ENCODE measurements at places on chromosomes 16 and 17.
A peak's percentile ranks its signal among the peaks of the same experiment; 100 is the strongest.

GRCh38 chr16:49348408-49349176, 25.0 kb upstream of the C16orf78 start:
- no peaks in the 10 kb centered on the region for H3K4me1 ChIP-seq
- no peaks in the 10 kb centered on the region for H3K36me3 ChIP-seq
- peaks cover 23% of the 10 kb centered on the region for H3K27me3 ChIP-seq
- H3K27ac ChIP-seq, result no peak overlapping the region
- DNase-seq, result no peak
- no peak overlapping the region for H3K4me3 ChIP-seq

GRCh38 chr17:76797241-76797840, 59.4 kb downstream of the MFSD11 start:
- no peaks in the 10 kb centered on the region for H3K36me3 ChIP-seq
- H3K4me1 ChIP-seq, result no peaks in the 10 kb centered on the region
- no peak overlapping the region for H3K4me3 ChIP-seq
- H3K27ac ChIP-seq, result no peak overlapping the region
- no peaks in the 10 kb centered on the region for H3K27me3 ChIP-seq

- H3K27me3 ChIP-seq, result no peaks in the 10 kb centered on the region
- H3K27ac ChIP-seq, result no peak overlapping the region
- H3K4me1 ChIP-seq, result no peaks in the 10 kb centered on the region
- no peaks in the 10 kb centered on the region for H3K36me3 ChIP-seq
- H3K4me3 ChIP-seq, result no peak overlapping the region
Measured at GRCh38 chr16:48822431-48822830, 212.5 kb upstream of the N4BP1 start.

GRCh38 chr17:39738983-39739884, 1.5 kb downstream of the GRB7 start:
- peaks cover 39% of the 10 kb centered on the region for H3K27me3 ChIP-seq
- DNase-seq, result peak; percentile 83
- H3K36me3 ChIP-seq, result peaks cover 8% of the 10 kb centered on the region
- peak overlapping the region; percentile 62 for H3K4me3 ChIP-seq
- H3K4me1 ChIP-seq, result peaks cover 24% of the 10 kb centered on the region

DNA sequence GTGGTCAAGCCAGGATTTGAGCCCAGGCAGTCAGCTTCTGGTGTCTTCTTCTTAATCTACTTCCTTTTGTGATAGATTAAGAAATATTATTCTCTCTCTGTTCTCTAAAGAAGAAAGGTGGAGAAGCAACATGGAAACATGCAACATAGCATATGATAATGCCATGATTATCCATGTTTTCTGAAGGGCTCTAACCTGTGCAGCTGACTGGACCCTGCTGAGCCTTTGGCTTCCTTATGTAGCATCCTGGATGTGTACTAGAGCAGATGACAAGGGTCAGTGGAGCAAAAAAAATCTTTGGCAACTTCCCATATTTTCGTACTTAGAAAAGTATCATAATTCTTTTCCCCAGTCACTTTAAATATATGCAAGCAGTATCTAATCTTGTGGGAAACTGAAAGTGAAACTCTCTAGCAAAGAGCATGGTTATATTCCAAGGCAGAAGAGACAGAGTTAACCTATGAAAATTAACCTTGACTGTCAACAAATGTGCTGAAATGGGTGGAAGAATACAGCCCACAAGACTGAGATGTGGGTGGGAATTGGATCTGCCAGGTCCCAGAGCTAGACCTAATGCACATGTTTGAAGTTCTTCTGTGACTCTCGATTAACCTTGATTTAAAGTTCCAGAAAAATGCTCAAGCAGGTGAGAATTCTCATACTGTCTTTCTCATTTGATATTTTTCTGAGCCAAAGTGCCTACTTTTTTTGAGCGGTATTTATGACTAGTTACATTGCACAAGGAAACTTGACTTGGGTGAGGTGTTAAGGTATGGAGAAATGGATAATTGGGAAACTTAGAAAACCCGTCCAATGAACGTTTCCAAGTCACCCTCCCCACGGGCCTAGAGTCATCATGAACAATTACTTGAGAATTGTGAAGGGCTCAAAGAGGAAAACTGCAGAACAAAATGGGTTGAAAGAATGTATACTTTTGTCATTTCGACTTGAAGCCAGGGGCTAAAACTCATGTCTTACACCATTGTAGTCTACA, 248.6 kb downstream of the FTO start:
- no peak for DNase-seq
- no peaks in the 10 kb centered on the region for H3K27me3 ChIP-seq
- H3K4me3 ChIP-seq, result peak overlapping the region; percentile 10
- peaks cover 18% of the 10 kb centered on the region for H3K4me1 ChIP-seq
- H3K36me3 ChIP-seq, result no peaks in the 10 kb centered on the region

- no peaks in the 10 kb centered on the region for H3K36me3 ChIP-seq
- H3K4me1 ChIP-seq, result peaks cover 16% of the 10 kb centered on the region
- H3K27me3 ChIP-seq, result no peaks in the 10 kb centered on the region
- no peak for DNase-seq
Measured at GRCh38 chr16:30692396-30693064, 6.4 kb upstream of the SRCAP start.

DNA sequence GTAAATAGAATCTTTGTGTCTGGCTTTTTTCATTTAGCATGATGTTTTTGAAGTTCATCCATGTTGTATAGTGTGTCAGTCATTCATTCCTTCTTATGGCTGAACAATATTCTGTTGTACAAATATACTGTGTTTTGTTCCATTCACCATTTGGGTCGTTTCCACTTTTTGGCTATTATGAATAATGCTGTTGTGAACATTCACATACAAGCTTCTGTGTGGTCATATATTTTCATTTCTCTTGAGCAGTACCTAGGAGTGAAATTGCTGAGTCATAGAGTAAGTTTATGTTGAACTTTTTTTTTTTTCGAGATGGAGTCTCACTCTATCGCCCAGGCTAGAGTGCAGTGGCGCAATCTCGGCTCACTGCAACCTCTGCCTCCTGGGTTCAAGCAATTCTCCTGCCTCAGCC, 32.3 kb upstream of the TAOK1 start:
- H3K4me1 ChIP-seq, result no peaks in the 10 kb centered on the region
- no peak overlapping the region for H3K27ac ChIP-seq
- no peak overlapping the region for H3K4me3 ChIP-seq
- H3K27me3 ChIP-seq, result no peaks in the 10 kb centered on the region

DNA sequence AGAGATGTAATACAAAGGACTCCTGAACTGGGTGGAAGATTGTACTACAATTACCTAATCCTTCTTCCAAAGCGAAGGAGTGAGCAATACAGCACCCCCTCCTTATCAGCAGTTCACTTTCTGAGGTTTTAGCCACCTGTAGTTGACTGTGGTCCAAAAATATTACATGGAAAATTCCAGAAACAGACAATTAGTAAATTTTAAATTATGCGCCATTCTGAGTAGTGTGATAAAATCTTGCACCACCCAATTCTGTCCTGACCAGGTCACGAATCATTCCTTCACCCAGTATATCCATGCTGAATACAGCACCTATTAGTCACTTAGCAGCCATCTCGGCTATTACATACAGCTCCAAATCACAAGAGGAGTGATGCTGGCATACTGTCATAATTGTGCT, 23.2 kb downstream of the VPS53 start:
- H3K4me3 ChIP-seq, result no peak overlapping the region
- no peak overlapping the region for H3K27ac ChIP-seq
- no peaks in the 10 kb centered on the region for H3K27me3 ChIP-seq
- DNase-seq, result no peak
- H3K4me1 ChIP-seq, result no peaks in the 10 kb centered on the region

DNA sequence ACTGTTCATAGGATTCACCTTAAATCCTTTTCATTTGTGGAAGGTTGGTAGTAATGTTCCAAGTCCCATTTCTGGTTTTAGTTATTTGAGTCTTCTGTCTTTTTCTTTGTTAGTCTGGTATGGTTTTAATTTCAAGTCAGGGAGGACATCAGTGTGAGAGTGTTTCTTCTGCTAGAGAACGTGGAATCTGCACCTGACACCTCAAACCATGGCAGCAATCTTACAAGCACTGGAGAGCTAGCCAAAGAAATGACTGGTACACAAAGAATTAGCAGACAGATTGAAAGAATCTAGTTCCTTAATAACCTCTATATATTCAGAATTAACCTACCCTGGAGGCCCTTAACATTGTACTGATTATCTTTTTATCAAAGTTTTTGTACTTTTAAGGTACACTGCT, 50.2 kb downstream of the CHCT1 start:
- H3K4me1 ChIP-seq, result peaks cover 23% of the 10 kb centered on the region
- H3K27me3 ChIP-seq, result no peaks in the 10 kb centered on the region
- H3K4me3 ChIP-seq, result no peak overlapping the region
- peaks cover 39% of the 10 kb centered on the region for H3K36me3 ChIP-seq
- DNase-seq, result no peak
- no peak overlapping the region for H3K27ac ChIP-seq

DNA sequence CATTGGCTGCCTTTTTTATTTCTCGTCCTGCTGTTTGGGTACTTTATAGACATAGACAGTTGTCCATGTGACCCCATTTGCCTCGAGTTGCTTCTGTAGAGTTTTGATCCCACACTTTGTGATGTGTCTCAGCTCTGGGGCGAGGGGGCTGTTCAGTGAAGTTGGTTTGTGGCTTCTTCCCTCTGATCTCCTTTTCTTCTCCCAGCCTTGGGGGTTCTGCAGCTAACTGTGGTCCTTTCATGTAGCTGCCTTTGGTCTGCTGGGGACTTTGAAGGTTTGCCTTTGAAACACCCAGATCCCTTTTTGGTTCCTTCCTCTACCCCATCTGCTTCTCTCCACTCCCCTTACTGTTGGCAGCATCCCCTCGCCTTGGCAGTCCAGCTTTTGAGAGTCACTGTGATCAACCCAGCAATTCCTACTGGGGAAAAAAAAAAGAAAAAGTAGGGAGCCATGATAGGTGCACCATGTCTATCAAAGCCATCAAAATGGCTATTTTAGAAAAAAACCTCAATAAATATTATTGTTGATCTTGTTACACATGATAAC, 728.8 kb upstream of the RBFOX1 start:
- H3K4me1 ChIP-seq, result no peaks in the 10 kb centered on the region
- no peaks in the 10 kb centered on the region for H3K27me3 ChIP-seq
- H3K36me3 ChIP-seq, result no peaks in the 10 kb centered on the region
- no peak overlapping the region for H3K27ac ChIP-seq
- H3K4me3 ChIP-seq, result no peak overlapping the region

GRCh38 chr17:80908776-80909175, 82.9 kb upstream of the CHMP6 start:
- DNase-seq, result no peak
- H3K27me3 ChIP-seq, result no peaks in the 10 kb centered on the region
- H3K4me1 ChIP-seq, result no peaks in the 10 kb centered on the region
- H3K27ac ChIP-seq, result no peak overlapping the region
- no peak overlapping the region for H3K4me3 ChIP-seq

GRCh38 chr16:59654455-59654854, 920.3 kb upstream of the GOT2 start:
- H3K4me1 ChIP-seq, result no peaks in the 10 kb centered on the region
- H3K27me3 ChIP-seq, result no peaks in the 10 kb centered on the region
- DNase-seq, result no peak
- no peak overlapping the region for H3K27ac ChIP-seq

GRCh38 chr17:37518826-37519225, 29.1 kb downstream of the DUSP14 start:
- H3K27ac ChIP-seq, result no peak overlapping the region
- H3K4me1 ChIP-seq, result no peaks in the 10 kb centered on the region
- peaks cover 91% of the 10 kb centered on the region for H3K36me3 ChIP-seq
- DNase-seq, result no peak
- no peaks in the 10 kb centered on the region for H3K27me3 ChIP-seq

DNA sequence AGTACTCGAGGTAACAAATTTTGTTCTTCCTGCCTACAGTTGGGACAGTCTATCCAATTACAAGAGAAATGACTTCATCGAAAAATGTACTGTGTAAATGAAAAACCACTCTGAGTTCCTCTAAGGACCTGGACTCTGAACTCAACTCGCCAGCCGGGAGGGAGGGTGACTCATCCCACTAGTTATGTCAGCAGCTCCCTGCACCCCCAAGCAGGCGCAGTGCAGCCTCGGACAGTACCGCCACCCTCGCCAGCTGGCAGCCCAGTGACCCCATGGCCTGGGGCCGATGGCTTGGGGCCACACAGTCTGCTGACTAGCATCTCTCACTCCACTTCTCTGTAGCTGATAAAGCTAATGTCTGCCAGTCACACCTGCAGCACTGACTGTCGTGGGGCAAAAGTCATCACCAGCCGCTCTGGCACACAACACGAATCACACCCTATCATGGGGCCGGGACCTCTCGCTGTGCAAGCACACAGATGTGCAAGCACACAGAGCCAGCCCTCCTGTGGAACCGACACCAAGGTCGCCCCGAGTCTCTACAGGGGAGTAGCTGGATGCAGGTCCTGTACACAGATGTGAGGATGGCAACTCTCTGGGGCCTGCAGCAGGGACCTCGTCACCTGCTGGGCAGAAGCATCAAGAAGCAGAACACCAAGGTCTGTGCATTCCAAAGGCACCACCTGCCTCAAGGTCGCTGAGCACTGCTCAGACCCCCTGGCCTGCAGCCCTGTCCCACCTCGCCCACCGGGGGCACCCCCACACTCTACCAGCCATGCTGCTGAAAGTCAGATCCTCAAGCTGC, 5.7 kb downstream of the CSNK1D start:
- H3K4me3 ChIP-seq, result peak overlapping the region; percentile 22
- peak; percentile 94 for DNase-seq
- peaks cover 89% of the 10 kb centered on the region for H3K36me3 ChIP-seq
- H3K27me3 ChIP-seq, result no peaks in the 10 kb centered on the region

- peaks cover 29% of the 10 kb centered on the region for H3K4me1 ChIP-seq
- H3K27ac ChIP-seq, result no peak overlapping the region
- no peak overlapping the region for H3K4me3 ChIP-seq
- no peaks in the 10 kb centered on the region for H3K27me3 ChIP-seq
- DNase-seq, result no peak
- H3K36me3 ChIP-seq, result peaks cover 14% of the 10 kb centered on the region
Measured at GRCh38 chr16:89373355-89374110, 116.8 kb downstream of the ANKRD11 start.

- no peaks in the 10 kb centered on the region for H3K4me1 ChIP-seq
- H3K27ac ChIP-seq, result no peak overlapping the region
Measured at GRCh38 chr17:54948380-54948779, 20.1 kb downstream of the COX11 start.

DNA sequence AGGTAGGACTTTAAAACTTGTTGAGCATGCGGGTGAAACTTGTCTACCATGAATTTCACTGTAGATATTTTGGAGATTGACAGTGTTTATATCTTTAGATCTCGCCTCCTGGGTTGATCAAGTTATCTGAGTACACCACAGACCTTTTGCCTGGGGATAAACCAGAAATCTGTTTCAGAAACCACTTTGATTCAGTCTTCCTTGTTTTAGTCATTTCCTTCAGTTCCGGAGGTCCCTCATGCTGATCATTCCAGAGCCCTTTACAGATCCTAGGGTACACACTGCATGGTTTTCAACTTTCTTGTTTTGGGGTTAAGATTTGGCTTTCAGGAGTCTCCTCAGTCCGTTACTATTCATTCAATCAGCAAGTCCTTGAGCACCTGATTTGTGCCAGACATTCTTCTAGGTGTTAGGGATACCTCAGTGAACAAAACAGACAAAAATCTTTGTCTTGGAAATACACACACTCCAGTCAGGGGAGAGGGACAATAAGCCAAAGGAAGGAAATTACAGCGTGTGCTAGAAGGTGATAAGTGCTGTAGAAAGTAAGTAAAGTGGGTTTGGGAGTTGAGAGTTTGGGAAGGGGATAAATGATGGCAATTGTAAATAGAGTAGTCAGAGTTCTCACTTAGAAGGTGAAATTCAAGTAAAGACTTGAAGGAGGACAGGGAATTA, 12.2 kb downstream of the NOD2 start:
- no peaks in the 10 kb centered on the region for H3K27me3 ChIP-seq
- H3K27ac ChIP-seq, result no peak overlapping the region
- DNase-seq, result no peak
- no peak overlapping the region for H3K4me3 ChIP-seq

Measured in lower lobe of right lung (tissue), 2 donors.